ENCODE measurements at places on chromosomes 12 and 14.

- no peak for DNase-seq
These were observed 157.4 kb downstream of the PTCSC3 start for GRCh38 chr14:36019126-36019525.

GRCh38 chr14:35879151-35879648 lies 53.1 kb downstream of the BRMS1L start:
- DNase-seq: no peak

DNA sequence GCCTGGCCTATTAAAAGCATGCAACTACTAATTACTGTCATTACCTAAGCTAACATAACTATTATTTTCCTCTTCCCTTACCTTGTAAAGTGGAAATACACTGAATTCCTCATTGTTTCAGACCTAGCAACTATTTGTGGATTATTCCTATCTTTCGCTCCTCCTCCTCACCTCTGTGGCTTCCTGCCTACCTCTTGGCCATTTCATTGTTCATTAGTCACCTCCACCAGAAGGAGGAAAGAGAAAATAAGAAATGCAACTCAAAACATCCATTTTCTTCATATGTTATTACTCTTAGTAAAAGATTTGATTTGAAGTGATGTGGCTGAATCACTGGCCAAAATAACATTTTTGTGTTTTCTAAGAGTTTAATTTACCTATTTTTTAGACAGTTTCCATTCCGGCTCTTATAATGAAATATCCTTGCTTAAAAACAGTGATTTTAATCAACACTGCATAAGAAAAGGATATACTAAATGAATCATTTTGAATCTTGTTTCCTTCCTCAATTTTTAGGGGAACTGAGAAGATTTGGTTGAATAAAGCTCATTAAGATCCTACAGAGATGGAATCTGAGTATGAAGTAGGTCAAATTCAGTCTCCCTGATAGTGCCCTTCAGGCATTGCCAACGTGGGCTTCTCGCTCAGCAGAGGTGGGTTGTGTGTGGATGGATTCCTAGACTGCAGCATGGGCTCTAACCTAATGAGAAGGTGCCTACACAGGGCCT lies 27.6 kb upstream of the ARHGAP5 start:
- DNase-seq: no peak

- no peak for DNase-seq
These were observed 27.0 kb upstream of the EID3 start for GRCh38 chr12:104276273-104277131.

GRCh38 chr14:50045039-50045711 lies 71.2 kb downstream of the VCPKMT start:
- DNase-seq: peak; percentile 86

- no peak for DNase-seq
These were observed 23.4 kb downstream of the MAP1LC3B2 start for GRCh38 chr12:116582610-116583009.

GRCh38 chr12:46711756-46712155 lies 114.0 kb downstream of the SLC38A4 start:
- DNase-seq: no peak

DNA sequence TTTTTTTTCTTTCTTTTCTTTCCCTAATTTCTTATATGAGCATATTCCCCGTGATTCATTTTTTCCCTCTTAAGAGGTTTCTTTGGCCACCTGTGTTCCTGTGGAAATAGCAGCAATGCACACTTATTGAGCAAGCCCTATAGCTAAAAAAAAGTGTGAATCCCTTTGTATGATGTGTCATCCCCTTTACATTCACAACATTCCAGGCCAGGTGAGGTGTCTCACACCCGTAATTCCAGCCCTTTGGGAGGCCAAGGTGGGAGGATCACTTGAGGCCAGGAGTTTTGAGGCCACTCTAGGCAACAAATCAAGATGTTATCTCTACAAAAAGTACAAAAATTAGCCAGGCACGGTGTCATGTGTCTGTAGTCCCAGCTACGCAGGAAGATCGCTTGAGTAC lies 700.4 kb upstream of the TBX3 start:
- DNase-seq: no peak

GRCh38 chr14:23117371-23118020 lies 1.6 kb downstream of the CEBPE start:
- DNase-seq: no peak

- DNase-seq: no peak
These were observed 43.0 kb downstream of the LRIG3 start for GRCh38 chr12:58877243-58877743.

GRCh38 chr12:91256411-91256810 lies 73.8 kb upstream of the DCN start:
- DNase-seq: no peak

- DNase-seq: no peak
These were observed 78.4 kb upstream of the RIC8B start for GRCh38 chr12:106696071-106696470.

- DNase-seq: no peak
These were observed 21.6 kb upstream of the CLEC4E start for GRCh38 chr12:8562310-8562709.

- DNase-seq: no peak
These were observed 32.3 kb downstream of the EP400 start for GRCh38 chr12:131982041-131982440.

- DNase-seq: no peak
These were observed 26.9 kb downstream of the DAAM1 start for GRCh38 chr14:59215322-59215721.

GRCh38 chr12:42574851-42575266 lies 14.7 kb downstream of the PRICKLE1 start:
- DNase-seq: no peak

- DNase-seq: no peak
These were observed 106.5 kb downstream of the SAMD4A start for GRCh38 chr14:54673193-54674045.

GRCh38 chr12:124668602-124669001 lies 101.2 kb upstream of the NCOR2 start:
- DNase-seq: no peak

GRCh38 chr12:115752156-115752555 lies 525.3 kb downstream of the MED13L start:
- DNase-seq: no peak

- DNase-seq: peak; percentile 30
These were observed 615 bp upstream of the ASB8 start for GRCh38 chr12:48157889-48158370.

GRCh38 chr12:4987076-4988046 lies 56.3 kb upstream of the KCNA5 start:
- no peak for DNase-seq

GRCh38 chr12:59173695-59174094 lies 253.4 kb upstream of the LRIG3 start:
- no peak for DNase-seq

DNA sequence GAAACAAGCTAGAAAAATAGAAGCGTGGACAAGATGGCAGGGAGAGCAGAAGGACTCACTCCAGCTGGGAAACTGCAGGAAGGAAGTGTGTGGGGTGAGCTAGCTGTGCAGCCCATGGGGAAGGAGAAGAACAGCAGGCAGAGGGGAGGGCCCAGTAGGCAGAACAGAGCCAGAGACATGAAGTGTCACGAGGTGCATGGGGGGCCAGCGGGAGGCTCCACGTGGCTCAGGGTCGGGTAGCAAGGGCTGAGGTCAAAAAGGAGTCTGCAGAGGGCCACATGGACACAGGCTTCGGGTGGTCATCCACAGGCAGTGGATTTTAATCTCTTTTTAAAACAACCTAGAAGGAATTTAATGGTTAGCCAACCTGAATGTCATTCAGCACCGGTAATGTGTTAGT lies 669.0 kb downstream of the BCL11B start:
- no peak for DNase-seq

GRCh38 chr12:47189728-47190127 lies 110.0 kb upstream of the AMIGO2 start:
- no peak for DNase-seq

DNA sequence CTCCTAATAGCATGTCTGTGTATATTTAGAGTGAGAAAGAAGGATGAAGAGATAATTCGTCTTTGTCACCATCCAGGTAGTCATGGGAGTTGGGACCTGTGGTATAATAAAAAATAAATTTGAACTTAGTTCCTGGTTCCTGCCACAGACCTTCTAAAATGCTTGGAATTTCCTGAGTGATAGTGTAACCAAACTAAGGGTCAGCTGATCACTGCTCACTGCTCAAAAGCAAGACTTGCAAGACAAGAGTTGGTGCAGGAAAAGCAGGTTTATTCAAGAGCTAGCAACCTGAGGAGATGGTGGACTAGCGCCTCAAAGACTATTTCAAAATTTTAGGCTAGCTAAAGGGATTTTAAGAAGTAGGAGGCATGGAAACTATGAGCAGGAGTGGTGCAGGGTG lies 19.1 kb downstream of the ANG start:
- no peak for DNase-seq

GRCh38 chr12:94435511-94435927 lies 24.1 kb downstream of the CEP83 start:
- peak; percentile 81 for DNase-seq

GRCh38 chr12:92424338-92424737 lies 278.5 kb upstream of the PLEKHG7 start:
- no peak for DNase-seq

All from hematopoietic multipotent progenitor cell treated with erythropoietin and hydrocortisone succinate and interleukin-3 and kit ligand, for 6 days (in vitro differentiated cells).